ENCODE measurements at places on chromosomes 7 and 10.

- DNase-seq: no peak
Observed at GRCh38 chr7:125663961-125664360, 734.3 kb upstream of the POT1 start.

- DNase-seq: no peak
Observed at GRCh38 chr10:132392811-132393694, 3.9 kb upstream of the PWWP2B start.

- no peak for DNase-seq
Observed at GRCh38 chr7:90717296-90718060, 121.4 kb downstream of the CDK14 start.

- DNase-seq: no peak
Observed at GRCh38 chr10:62233356-62234076, 35.1 kb downstream of the RTKN2 start.

- DNase-seq: no peak
Observed at GRCh38 chr10:114258274-114258840, 19.3 kb downstream of the VWA2 start.

DNA sequence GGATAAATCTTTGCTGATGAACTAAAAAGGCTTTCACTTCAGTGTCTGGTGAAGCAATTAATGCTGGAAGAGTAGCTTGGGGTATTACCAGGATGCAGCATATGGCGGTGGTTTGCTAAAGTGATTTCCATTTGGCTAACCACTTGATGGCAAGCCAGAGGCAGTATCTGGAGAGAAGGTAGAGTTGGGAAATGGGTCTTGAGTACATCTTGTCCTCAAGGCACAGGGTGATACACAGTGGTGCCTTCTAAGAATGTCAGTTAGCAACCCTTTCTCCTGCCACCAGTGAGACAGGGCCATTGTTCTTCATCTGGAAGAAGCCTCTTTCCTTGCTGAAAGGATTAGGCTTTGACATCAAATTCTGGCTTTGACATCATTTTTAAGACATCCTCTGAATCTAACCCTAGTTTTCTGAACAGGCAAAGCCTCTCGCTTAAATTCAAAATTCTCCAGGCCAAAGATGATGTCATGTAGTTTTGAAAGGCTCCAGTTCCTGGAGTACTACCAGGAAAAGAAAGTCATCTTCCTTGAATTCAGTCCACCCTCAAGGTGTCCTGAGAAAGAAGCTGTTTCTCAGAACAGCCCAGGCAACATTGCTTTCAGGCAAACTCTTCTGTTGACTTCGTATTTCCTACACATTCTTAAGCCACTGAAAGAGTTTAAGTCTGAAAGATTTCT is 162.4 kb downstream of the ARID5B start:
- DNase-seq: no peak

DNA sequence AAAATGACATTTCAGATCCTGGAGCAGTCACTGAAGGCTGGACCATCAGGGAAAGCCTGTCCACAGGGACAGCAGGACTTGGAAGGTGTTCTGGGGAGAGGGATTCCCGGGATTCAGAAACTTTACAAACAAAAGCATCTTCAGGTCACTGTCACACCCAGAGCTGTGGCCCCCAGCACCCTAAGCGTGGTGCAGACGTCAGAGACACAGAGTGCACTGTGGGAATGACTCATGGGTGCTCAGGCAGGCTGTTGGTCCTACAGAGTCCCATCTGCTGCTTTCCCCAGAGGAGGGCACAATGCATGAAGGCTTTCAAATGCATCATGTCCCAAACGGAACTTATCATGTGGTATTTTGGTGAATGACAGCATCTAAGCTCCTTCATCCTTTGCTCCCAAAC is 13.1 kb upstream of the LRMDA start:
- DNase-seq: no peak

- DNase-seq: no peak
Observed at GRCh38 chr7:7719236-7719635, 829 bp upstream of the RPA3 start.

- DNase-seq: no peak
Observed at GRCh38 chr7:83014546-83014945, 148.1 kb downstream of the PCLO start.

- no peak for DNase-seq
Observed at GRCh38 chr7:108684629-108685028, 115.0 kb downstream of the DNAJB9 start.

DNA sequence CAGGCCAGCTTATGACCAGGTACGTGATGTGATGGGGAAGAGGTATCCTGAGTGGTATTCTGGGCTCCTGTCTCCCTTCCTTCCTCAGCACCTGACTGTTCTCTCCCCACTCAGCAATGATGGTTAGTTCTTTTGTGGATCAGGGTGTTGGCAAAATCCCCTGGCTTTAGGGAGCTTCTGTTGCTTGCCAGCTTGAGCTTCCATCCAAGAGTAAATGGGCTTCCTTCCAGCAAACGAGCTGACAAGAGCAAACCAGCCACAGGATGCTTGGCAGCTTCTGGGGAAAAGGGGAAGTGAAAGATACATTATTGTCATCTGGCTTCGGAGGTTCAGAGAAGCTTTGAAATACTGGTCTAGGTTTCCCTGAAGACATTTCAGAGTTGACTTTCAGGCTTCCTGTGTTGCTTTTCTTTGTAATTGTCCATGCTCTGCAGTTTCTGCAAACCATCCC is 5.2 kb downstream of the DUSP5 start:
- DNase-seq: no peak

DNA sequence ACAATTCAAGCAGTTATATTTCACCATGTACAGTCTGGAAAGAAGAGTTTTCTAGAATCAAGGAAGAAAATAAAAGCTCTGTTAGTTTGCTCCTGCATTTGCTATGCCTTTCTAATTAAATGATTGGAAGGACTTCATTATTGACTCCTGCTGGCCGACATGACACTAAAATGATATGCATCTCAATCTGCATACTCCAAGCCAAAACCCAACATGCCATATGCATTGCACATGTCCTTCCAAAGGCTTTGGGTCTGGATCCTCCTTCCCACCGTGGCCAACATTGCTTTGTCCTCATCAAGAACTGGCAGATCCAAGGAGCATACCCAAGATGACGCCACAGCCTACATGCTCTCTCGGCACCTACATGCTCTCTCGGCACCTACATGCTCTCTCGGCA is 46.5 kb downstream of the PAXIP1 start:
- no peak for DNase-seq

DNA sequence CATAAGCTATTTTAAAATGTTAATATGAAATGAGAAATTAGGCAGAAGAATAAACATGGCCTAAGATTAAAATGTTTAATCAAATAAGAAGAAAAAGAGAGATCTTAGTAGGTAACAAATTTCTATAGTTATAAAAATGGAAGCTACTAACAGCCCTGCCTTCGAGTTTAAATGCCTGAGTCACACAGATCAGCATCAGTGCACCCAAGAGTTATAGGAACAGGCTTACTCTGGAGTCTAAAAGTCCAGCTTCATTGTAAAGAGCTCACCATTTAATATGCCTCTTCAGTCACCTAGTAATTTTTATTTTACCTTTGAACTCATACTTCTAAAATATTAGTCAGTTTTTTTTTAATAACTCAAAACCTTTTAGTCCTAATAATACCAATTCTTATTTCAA is 52.6 kb downstream of the BRI3 start:
- DNase-seq: no peak

DNA sequence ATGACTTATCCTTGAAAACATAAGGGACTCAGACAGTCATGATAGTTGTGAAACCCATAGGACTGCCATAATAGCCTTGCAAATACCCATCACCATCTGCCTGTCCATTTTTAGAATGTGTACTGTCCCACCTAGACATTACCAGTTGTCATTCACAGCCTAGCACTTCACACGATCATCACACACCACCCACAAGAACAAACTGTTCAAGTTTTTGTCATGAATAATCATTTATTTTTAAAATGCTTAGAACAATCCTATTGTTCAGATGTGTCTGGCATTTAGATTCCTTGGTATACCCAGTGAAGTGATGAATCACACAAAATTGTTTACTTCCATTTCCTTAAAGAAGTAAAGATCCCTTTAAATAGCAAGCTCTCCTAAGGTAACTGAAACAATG is 46.6 kb downstream of the CCDC3 start:
- DNase-seq: no peak

- no peak for DNase-seq
Observed at GRCh38 chr7:33091111-33091531, 18.1 kb downstream of the RP9 start.

DNA sequence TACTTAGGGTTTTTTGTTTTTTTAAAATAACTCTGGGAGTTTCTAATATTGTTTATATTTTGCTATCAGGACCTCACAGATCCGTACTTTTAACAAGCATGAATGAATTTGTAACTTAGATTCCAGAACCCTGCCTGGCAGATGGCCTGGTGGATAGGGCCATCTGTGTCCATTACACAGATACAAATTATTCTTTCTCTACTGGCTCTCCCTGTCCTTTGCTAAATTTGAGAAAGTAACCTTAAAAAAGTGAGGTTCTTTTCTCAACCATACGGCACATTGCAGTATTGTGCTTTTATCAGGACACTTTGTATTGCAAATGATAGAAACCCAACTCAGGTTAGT is 26.6 kb downstream of the LCOR start:
- no peak for DNase-seq

DNA sequence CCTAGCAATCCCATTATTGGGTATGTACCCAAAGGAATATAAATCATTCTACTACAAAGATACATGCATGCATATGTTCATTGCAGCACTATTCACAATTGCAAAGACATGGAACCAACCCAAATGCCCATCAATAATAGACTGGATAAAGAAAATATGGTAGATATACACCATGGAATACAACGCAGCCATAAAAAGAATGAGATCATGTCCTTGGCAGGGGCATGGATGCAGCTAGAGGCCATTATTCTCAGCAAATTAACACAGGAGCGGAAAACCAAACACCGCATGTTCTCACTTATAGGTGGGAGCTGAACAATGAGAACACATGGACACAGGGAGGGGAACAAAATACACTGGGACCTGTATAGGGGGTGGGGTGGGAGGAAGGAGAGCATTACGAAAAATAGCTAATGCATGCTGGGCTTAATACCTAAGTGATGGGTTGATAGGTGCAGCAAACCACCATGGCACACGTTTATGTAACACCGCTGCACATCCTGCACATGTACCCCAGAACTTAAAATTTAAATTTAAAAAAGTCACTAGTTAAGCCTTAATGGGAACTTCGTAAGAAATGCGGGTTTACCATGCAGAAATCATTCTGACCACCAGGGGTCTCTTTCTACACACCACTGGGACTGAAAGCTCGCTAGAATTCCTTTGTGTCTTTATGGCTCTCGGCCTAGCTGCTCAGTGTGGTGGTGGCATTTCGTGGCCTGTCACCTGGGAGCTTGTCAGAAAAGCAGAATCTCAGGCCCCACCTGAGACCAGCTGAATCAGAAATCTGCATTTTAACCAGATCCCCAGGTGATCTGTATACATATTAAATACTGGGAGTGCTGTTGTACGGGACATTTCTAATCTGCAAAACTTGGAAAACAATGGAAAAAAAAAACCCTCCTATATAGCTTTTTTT is 9.5 kb downstream of the ANKRD1 start:
- DNase-seq: peak; percentile 4

- peak; percentile 89 for DNase-seq
Observed at GRCh38 chr7:36366718-36367560, 22.7 kb upstream of the ANLN start.

DNA sequence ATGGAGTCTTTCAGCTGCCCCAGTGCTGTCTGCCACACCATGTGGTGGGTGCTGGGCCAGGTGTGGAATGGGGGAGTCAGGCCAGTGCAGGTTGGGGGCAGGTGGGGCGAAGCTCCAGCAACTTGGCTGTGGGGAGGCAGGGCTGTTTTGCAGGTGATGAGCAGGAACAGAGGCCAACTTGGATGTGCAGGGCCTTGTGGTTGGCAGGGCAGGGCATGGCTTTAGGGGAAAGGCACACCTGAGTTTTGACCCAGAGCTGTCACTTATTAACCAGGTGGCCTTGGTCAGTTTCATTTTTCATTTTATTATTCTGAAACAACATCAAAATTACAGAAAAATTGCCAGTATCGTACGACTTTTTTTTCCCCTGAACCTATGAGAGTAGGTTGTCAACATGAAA is 1.1 kb upstream of the SFTPA2 start:
- DNase-seq: no peak

- DNase-seq: no peak
Observed at GRCh38 chr7:102823390-102824119, 74.8 kb downstream of the FAM185A start.

DNA sequence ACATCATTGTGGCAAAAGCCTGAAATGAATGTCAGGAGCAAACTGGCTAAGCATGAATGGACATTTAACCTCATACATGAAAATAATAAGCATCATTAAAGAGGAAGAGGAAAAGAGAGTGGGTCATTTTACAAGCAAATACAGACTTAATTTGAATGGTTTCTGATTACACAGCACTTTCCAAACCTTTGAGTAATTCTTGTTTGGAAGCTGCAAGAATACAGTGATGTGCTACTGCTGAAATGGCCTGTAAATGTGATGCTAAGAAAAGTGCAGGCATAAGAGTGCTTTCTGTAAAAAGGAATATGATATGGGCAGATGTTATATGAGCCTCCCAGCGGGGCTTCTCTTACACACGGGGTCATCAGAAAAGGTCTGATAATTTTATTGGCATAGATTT is 30.2 kb downstream of the TAS2R16 start:
- DNase-seq: no peak

GRCh38 chr7:98569691-98570337 is 47.3 kb upstream of the NPTX2 start:
- DNase-seq: no peak

DNA sequence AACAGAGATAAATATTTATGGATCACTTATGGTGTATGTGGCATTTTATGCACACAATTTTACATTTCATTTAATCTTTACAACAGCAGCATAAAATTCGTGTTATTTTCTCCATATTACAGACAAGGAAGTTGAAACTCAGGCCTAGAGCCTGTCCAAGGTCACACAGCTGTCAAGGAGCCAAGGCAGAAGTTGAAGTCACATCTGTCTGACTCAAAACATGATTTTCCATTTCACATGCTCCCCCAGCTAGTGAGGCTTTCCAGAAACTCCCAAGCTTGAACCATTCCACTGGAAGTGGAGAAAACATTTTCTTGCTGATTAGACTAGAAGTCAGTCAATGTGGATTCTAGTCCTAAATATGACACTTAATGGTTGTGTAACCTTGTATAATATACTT is 110.5 kb downstream of the HECTD2 start:
- no peak for DNase-seq

- no peak for DNase-seq
Observed at GRCh38 chr7:121313793-121314676, 14.8 kb upstream of the WNT16 start.

DNA sequence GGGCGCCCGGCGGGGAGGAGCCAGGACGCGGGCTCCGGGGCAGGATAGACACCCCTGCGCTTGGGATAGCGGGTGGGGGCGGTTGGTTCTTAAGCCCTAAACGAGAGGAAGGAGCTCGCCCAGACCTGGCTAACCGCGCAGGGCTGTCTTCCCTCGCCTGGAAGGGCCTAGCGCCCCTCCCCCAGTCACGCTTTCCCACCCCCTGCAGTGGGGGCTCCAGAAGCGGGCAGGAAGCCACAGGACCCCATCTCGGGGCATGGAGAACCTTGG is 6.5 kb downstream of the SHH start:
- no peak for DNase-seq

GRCh38 chr7:67655168-67655567 is 658.5 kb downstream of the TYW1 start:
- no peak for DNase-seq
